ENCODE measurements at places on chromosomes 16 and 17.

DNA sequence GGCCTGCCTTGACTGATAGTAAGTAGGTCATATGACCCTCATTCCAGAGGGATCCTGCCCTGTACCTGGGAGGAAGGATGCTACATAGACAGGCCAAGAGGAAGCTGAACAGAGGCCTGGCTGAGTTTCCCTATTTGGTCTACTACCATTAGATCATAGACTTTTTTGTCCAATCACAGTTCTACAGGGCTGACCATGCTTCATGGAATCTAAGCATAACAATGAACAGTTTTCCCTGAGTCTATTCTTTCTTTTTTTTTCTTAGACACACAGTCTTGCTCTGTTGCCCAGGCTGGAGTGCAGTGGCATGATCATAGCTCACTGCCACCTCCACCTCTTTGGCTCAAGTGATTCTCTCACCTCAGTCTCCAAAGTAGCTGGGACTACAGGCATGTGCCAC is 3.9 kb downstream of the GPR179 start:
- no peak for DNase-seq

GRCh38 chr17:77291591-77292386 is 151.0 kb downstream of the SEC14L1 start:
- DNase-seq, result no peak

DNA sequence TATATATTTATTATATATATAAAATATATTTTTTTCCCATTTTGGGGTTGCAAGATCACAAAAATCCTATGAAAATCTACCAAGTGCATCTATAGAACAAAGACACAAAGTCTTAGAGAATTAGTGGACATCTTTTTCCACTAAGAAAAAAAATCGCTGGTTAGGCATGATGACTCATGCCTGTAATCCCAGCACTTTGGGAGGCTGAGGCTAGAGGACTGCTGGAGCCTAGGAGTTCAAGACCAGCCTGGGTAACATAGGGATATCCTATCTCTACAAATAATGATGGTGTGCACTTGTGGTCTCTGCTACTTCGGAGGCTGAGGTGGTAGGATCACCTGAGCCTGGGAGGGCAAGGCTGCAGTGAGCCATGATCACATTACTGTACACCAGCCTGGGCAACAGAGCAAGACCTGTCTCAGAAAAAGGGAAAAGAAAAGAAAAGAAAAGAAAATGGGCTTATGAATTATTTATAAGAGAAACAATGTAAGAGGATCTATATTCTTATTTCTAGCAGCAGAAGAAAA is 185.1 kb upstream of the PSMD7 start:
- no peak for DNase-seq

DNA sequence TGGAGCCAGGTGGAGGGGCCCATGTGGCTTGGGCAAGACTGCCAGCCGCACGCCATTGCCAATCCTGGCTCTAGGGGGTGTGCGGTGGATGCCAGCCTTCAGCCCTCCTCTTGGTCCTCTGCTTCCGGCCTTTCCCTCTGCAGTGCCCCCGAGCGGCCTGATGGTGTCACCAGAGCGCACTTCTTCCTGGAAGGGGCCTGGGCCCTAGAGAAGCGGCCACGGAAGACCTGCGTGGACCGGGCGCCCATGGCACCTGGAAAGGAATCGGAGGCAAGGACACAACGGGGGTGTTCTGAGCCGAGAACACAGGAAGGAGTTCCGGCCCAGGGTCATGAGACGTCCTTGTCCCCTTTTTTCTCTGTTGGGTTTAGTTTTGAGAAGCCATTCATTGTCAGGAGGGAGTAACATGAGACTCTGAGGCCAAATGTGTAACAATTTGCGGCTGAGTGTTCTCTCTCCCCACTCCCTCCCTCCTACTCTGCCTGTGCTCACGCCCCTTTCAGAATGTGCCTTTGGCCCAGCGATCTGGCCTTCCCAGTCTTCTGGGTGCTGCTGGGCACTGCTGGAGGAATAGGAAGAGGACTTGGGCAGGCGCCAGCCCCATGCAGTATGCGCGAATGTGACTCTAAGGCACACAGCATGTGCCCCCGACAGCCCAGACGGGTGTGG is 92.8 kb downstream of the IRX3 start:
- peak; percentile 82 for DNase-seq

- no peak for DNase-seq
These were observed 655 bp upstream of the NPTX1 start for GRCh38 chr17:80476877-80477646.

DNA sequence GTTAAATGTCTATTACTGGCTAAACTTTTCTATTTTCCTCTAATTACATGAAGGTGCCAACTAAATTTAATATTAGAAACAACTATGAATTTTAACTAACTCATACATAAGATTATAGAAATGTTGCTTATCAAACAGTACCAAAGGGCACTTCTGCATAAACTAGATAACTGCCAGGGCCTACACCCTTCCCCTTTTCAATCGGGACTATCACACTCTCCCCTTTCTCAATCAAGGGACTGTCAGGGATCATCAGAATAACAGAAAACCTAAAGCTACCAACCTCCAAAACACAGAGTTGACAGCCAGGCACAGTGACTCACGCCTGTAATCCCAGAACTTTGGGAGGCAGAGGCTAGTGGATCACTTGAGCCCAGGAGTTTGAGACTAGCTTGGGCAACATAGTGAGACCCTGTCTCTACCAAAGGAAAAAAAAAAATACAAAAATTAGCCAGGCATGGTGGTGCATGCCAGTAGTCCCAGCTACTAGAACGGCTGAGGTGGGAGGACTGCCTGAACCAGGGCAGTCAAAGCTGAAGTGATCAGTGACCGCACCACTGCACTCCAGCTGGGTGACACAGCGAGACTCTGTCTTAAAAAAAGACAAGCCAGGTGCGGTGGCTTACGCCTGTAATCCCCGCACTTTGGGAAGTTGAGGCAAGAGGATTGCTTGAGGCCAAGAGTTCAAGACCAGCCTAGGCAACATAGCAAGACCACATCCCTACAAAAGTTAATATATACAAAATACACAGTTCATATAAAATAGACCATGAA is 3.2 kb upstream of the PHLPP2 start:
- DNase-seq, result no peak

DNA sequence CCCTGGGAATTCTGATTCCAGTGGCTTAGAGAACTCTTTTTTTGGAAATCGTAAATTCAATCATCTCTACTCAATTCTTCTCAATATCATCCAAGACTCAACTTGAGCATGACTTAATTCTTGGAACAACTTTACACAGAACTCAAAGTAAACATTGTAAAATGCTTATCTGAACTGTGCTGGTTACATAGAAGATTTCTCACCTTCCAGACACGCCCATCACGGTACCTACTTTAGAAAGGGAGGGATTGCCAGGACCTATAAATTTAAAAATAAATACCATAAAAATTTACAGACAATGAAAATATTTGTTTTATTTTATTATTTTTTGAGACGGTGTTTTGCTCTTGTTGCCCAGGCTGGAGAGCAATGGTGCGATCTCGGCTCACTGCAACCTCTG is 26.5 kb downstream of the MAP1LC3B start:
- no peak for DNase-seq

Data from Daoy (cell line).